ENCODE measurements at places on chromosomes 3 and 15.
A peak's percentile ranks its signal among the peaks of the same experiment; 100 is the strongest.

GRCh38 chr3:169228522-169228921 is 435.0 kb downstream of the MECOM start:
- no peak for DNase-seq

GRCh38 chr3:136247855-136248590 is 2.1 kb upstream of the PCCB start:
- DNase-seq = no peak

DNA sequence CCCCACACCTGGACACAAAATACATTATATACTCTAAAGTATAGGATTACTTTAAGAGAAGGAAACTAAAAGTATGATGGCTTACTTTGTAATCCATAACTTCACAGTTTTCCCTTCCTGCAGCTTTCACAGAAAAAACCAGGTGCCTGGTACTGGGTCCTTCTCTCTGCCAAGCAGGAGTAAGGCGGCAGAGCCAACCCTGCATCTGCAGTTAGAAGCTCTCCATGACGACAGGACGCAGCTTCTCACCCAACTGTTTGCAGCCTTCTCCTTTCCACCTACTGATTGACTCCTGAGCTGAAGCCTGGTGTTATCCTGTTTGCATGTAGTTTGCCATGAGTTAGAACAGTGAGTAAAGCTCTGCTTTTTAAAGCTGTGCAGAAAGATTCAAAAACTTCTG is 6.7 kb downstream of the MRAS start:
- no peak for DNase-seq

- no peak for DNase-seq
These were observed 1455.6 kb upstream of the GBE1 start for GRCh38 chr3:83216919-83217594.

DNA sequence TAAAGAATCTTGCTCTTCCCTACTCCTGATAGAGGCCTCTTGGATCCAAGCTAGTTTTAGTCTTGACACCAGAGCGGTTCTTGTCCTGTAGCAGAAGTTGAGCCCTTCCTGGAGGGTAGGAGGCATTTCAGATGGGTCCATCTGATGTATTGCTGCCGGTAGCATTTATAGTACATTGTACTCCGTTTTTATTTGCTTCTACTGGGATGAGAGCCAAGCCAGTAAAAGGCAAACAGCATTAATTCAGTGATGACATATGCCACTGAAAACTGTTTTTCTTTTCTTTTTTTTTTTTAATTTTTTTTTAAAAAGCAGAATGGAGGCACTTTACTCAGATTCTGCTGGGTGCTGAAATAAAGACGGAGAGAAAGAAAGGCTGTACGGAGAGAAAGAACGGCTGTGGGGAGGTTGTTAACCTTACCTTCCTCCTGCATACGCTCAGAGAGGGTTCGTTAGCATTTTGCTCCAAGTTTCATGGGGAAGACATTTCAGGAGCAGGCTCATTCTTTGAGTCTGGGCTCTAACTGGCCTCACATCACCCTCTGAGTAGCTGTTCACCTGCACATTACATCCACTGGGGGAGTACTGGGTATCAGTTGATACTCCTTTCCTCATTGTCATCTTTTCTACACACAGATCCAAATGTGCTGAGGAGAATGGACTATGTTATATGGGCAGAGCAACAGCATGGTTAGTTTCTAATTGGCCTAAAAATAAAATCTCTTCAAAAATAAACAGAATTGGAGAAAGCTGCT is 161.5 kb downstream of the FEZF2 start:
- no peak for DNase-seq

DNA sequence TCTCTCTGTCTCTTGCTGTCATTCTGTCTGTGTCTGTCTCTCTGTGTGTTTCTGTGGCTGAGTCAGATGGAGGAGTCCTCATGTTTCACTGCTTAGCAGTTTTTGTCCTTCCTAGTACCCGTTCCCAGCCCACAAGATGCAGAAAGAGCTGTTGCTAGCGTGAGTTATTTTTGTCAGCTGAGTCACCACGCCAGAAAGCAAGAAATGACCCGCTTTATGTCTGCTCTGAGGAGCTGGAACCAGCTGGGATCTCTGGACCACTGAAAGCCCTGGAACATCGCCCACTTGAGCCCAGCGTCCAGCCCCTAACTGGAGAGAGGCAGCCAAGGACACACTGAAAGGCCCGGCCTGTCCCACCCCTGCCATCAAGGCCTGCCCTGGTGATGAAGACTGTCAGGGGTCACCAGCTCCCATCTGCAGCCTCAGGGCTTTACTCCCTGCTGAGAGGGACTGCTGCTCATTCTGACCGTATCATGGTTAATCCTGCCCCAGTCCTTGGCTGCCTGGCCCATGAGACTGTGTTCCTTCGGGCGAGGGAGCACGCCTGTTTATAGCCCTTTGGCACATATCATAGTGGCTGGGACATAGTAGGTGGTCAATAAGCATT is 101.7 kb upstream of the TPM1 start:
- DNase-seq = no peak

DNA sequence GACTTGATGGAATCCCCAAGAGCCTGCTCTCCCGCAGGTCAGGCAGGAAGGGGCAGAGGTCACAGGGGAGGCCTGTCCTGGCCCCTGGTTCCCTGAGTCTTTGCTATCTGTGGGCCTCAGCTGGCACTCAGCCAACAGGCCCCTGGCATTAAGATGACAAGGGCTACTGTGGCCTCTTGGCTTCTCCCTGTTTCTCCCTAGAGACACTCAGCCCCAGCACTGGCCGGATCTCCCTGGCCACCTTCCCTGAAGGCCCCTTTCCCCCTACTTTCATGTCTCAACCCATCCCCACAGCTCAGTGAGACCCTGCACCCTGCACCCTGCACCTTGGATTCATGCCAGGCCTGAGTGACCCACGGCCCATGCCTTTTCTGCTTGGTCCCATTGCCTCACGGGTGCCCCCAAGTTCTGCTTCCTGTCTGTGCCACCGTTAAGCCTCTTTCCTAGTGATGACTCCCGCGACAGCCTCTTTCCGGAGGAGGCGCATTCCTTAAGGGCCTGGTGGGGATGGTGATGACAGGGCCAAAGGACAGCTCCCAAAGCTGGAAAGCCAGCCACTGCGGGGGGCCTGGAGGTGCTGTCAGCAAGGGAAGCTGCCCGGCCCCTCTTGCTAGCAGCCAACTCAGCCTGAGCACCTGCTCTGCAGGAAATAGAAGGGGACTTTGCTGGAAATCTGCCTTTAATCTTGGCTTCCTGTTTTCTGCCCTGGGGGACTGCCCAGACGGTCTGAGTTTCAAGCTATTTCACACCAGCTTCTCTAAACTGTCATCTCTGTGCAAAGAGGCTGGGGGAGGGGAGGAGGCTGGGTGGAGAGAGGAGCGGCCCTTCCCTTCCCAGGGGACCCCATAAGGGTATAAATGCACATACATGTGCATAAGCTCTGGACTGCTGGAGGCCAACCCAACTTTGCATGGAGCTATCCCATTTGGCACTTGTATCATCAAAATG is 4.8 kb upstream of the CSK start:
- peak; percentile 50 for DNase-seq

- DNase-seq = no peak
These were observed 246.5 kb downstream of the MYRIP start for GRCh38 chr3:40055956-40056355.

DNA sequence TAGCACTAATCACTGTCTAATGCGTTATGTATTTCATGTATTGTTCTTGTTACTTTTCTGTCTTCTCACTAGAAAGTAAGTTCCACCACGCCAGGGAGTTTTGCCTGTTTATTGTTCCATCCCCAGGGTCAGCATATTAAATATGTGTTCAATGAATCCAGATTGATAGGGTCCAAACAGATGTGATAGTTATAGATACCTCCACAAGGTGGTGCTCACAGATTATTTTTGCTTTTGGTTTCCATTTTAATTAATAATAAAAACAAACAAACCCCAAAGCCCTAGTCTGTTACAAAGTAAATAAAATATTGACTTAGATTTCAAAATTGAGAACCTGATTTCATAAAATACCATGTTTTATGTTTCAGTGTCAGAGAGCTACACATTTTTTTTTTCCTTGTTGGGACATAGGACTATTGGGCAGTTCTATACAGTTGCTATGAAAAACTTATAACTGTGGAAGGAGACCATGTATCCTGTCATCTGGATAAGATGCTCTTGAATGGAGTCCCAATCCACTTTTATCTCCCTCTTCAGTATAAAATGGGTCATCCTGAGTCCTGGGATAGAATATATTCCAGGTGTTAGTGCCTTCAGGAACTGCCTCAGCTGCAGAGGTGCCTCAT is 12.4 kb downstream of the OTOL1 start:
- no peak for DNase-seq

DNA sequence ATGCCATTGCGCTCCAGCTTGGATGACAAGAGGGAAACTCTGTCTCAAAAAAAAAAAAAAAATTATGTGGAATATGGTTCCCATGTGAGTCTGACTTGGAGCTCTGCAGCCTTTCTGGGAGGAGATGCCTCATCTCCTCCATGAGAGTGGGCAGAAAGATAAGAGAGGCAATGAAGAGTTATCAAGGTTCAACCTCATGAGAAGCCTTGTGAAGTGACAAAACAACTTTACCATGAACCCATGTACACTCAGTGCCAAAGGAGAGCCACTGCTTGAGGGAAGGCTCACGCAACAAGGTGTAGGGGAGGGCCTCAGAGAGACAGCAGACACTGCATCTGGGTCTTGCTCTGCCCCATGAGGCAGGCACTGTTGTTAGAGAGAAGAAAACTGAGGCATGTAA is 75.7 kb downstream of the CD200R1L start:
- no peak for DNase-seq

DNA sequence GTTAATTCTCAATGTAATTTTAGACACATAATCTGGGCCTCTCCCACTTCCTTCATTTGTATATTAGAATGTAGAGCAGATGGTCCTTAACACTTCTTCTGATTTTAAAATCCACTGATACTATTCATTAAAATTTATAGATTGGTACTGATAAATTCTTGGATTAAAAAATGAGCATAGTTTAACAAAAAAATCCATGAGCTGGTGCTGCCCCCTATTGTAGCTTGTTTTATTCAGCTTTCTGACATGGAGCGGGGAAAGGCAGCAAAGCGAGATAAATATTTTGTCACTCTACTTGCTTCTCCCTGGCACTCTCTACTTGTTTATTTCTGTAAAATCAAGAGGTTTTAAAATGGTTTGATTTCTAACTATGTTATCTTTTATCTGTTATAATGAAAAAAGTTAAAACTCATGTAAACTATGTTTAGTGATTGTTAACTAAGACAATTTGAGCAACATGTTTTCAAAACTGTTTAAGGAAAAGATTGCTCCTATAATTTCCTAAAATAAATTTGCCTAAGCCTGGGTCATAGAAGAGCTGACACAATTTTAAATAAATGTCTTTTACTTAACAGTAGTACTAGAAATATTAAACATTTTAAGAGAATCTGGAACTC is 26.5 kb upstream of the PLOD2 start:
- no peak for DNase-seq

DNA sequence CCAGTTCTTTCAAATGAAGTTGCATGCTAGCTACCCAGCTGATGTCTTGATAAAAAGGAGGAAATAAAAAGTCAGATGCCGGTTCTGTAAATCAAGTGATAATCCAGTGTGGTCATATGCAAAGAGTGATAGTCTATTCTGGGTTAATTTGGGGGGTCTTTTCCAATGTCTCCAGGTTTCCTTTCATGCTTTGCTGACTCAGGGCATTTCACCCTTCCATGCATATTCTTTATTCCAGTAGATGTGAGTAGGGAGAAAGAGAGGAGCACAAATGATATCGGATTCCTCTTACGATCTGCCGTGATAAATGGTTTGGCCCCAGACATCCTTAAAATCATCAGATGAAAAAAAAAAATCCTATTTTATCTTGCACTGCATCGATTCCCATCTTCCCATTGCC is 60.8 kb downstream of the ADAMTS9 start:
- DNase-seq = no peak

DNA sequence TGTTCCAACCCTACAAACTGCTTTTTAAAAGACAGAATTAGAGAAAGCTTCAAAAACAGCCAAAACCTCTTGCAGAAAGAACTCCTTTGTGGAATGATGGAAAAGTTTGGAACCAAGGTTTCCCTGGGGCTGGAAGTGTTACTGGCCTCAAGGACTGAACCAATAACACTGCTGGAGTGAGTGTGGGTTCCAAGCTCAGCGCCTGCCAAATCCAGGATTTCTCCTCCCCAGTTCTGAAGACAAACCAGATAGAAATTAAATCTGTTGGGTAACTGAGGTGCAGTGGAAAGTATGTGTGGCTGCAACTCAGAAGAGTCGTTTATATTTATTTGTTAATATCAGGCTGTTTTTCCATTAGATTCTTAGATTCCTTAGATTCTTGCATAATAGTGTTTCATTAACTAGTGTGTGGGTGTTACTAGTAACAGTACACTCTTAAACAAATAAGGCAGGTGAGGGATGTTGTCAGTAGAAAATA is 66.5 kb upstream of the FNDC3B start:
- no peak for DNase-seq

DNA sequence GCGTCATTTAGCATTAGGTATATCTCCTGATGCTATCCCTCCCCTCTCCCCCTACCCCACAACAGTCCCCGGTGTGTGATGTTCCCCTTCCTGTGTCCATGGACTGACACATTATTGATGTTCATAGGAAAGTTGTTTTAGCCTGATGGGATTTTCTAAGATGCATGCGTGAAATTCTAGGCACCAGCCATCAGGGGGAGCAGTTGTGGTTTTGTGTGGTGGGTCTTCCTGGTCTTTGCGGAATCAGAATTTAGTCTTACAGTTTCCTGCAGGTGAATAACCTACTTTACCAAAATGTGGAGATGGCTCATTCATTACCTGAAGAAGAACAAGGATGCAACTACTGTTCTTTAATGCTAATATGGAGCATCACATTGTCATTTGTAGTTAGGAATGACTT is 455.0 kb upstream of the THBS1 start:
- DNase-seq = peak; percentile 1

DNA sequence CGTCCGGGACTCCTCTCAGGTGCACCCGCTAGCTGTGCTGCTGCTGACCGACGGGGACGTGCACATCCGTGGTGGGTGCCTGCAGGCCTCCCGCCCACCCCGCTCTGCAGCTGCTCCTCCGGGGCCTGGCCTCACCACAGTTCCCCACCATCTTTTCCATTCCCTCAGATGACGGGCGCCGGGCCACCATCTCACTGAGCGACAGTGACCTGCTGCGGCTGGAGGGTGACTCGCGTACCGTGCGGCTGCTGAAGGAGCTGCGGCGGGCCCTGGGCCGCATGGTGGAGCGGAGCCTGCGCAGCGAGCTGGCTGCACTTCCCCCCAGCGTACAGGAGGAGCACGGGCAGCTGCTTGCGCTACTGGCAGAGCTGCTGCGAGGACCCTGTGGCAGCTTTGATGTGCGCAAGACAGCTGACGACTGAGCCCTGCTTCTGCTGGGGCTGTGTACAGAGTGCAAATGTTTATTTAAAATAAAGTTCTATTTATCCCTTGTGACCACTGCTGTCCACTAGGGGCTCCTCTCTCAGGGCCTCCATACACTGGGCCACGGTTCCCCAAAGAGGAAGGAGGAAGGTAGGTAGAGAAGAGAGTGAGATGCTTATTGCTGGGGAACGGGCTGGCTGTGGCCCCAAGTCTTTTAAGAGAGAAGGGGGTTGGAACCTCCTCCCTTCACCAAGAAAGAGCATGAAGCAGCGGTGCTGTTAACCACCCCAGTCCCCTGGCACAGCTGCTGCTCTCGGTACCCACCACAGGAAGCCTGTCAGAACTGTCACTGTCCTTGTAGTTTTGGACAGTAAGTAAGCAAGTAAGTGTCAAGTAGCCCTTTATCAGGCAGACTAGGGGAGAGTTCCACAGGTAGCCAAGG is 47.0 kb downstream of the DHX30 start:
- DNase-seq = no peak

GRCh38 chr3:19263606-19264005 is 115.3 kb downstream of the KCNH8 start:
- no peak for DNase-seq

Data from activated CD4-positive, alpha-beta T cell treated with anti-CD3 and anti-CD28 coated beads, Interleukin-2, amount 50 U/mL, for 1 hour (primary cell).